BJ (cell line): ENCODE measurements at places on chromosomes 3 and 15.

GRCh38 chr3:66370179-66370578 is 130.6 kb downstream of the LRIG1 start:
- no peak for DNase-seq

- no peak for DNase-seq
Measured at GRCh38 chr3:140532793-140533330, 145.0 kb upstream of the TRIM42 start.

DNA sequence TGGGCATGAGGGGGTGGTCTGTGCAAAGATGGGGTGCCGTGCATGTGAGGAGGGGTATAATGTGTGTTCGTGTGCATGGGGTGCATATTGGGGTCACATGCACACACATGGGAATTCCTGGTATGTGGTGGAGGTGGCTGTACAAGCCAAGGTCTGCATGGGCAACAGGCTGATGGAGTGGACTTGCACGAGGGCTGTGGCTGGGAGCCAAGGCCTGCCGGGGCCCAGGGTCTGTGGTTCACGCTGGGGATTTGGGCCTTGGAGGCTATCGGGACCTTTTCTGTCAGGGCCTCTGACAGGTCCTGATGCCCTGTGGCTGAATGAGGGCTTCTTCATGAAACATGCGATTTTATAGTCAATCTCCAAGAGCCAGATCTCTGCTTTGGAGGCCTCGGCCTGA is 9.8 kb upstream of the PLXND1 start:
- DNase-seq, result no peak

- no peak for DNase-seq
Measured at GRCh38 chr3:49713336-49714105, 6.0 kb downstream of the AMIGO3 start.

DNA sequence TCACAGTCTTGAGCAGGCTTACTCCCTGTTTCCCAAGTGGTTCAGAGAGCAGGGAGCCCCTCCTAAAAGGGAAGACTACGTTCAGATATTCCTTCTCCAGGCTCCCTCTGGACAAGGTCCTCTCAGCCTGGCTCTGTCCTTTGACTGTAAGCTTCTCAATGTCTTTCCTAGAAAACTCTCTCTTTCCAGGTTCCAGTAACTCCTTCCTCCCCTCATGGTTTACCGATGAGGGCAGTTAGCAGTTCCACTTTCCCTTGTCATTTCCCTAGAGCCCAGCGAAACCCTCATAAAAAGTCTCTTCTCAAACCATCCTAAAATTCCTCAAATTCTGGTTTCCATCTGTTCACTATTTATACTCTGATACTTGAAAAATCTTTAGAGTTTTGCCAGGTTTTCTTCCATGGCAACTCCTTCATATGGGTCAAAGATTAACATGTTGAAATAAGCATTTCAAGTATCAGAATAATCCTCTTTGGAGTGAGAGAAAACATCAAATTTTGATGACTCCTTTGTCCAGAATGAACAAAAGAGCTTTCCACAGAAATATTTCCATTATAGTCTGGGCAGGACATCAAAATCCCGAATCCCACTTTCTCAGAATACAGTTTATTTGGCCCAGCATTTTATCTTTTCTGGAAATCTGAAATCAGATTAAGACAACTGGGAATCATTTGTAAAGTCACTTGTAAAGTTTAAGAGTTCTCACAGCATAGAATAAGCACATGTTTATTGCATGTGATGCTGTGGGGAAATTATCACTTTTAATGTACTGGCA is 599.4 kb downstream of the UNC13C start:
- DNase-seq, result no peak

- DNase-seq, result no peak
Measured at GRCh38 chr3:148333091-148333490, 364.6 kb upstream of the AGTR1 start.

DNA sequence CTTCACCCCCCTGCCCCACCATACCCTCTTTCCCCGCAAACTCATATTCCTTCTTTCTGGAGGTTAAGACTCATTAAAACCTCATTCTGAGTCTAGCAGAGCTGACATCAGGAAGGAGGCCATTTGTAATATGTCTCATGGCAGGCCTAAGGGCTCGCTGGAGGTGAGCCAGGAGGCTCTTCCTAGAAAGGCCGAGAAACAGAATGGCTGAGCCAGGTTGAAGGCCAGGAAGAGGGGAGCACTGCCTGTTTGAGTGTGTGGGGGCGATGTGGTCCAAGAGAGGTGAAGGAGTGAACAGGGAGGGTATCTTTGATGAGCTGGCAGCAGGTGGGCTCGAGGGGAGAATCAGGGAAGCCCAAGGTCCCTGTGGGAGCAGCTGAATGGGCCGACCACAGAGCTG is 317.3 kb downstream of the TLE3 start:
- no peak for DNase-seq

GRCh38 chr3:172315401-172316091 is 132.7 kb downstream of the GHSR start:
- DNase-seq, result peak; percentile 42

- no peak for DNase-seq
Measured at GRCh38 chr3:13047296-13048165, 25.7 kb downstream of the IQSEC1 start.

DNA sequence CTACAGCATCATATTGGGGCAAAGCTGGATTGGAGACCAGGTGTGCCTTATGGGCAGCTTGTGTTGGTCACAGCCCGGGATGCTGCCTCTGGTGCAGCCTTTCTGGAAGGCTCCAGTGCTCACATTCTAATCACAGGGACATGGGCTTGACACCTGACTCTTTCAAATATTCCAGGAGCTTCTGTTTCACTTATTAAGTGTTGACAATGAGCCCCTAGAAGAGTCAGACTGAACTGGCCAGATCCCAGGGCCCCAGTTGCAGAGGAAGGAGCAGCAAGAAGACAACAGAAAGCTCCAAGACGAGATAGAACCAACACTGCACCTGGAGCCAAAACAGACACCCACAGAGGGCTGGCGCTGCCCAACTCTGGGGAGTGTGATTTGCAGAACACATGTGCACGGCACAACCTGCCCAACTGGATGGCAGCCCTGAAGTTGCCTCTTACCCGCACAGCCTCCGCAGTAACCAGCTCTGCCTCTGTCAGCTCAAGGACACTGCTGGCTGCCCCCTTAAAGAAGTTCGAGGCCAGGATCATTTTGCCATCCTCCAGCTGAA is 30.3 kb downstream of the ALDH1L1 start:
- no peak for DNase-seq

- DNase-seq, result no peak
Measured at GRCh38 chr3:197505796-197506548, 49.8 kb downstream of the BDH1 start.

GRCh38 chr15:99983171-99983885 is 250.1 kb upstream of the LYSMD4 start:
- no peak for DNase-seq

- DNase-seq, result no peak
Measured at GRCh38 chr15:56734013-56734635, 815 bp upstream of the ZNF280D start.

- no peak for DNase-seq
Measured at GRCh38 chr3:37138816-37139215, 35.6 kb downstream of the LRRFIP2 start.

- no peak for DNase-seq
Measured at GRCh38 chr3:194374935-194375334, 5.4 kb upstream of the LRRC15 start.

DNA sequence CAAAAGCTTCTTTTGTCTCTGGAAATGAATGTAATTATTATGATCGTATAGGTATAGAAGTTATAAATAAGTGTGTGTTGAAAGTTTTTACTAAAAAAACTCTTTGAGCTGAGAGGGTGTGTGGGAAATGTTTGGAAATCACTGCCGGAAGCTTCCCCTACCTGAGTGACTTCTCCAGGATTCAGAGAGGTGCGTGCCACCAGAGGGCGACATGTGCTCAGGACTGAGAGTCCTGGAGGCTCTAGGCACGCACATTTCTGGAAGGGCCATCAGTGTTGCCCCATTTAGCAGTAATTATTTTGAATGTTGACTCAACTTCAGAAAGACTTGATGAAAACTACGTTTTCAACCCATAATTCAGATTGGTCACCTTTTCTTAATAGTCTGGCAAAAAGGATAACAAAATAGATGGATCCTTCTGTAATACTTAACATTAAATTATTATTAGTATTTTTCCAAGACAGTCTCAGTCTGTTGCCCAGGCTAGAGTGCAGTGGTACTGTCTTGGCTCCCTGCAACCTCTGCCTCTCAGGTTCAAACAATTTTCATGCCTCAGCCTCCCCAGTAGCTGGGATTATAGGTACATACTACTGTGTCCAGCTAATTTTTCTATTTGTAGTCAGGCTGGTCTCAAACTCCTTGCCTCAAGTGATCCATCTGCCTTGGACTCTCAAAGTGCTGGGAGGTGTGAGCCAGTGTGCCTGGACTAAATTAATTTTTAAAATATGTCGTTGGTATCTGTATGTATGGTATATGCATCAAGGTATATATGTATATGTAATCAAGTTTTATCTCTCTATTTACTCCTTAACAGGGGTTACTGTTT is 34.5 kb downstream of the GPR171 start:
- no peak for DNase-seq

DNA sequence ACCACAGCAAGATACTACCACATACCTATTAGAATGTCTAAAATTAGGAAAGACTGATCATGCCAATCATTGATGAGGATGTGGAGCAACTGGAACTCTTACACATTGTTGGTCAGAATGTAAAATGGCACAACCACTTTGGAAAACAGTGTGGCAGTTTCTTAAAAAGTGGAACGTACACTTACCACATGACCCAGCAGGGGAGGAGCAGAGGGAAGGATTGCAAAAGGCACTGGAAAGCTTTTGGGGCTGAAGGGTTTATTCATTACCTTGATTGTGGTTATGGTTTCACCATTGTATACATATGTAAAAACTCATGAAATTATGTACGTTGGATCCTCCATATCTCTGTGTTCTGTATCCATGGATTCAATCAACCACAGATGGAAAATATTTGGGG is 3.3 kb upstream of the EHD4 start:
- DNase-seq, result no peak

- no peak for DNase-seq
Measured at GRCh38 chr3:13932578-13933295, 52.9 kb upstream of the WNT7A start.

DNA sequence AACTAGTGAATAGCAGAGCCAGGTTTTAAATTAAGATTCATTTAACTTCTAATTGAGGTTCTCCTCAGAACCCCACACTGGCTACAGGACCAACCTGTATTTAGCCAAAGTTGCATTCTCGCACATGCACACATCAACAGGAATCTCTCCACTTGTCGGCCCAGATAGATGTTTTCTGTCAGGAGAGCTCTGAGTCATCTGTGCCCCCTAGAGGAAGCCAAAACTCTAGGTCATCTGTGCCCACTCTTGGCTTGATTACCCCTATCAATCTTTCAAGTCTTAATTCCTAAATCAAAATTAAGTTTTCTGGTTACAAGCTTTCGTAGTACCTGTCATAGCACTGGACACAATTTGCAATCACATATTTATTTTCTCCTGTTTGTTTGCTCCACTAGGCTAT is 104.9 kb upstream of the EOMES start:
- no peak for DNase-seq

DNA sequence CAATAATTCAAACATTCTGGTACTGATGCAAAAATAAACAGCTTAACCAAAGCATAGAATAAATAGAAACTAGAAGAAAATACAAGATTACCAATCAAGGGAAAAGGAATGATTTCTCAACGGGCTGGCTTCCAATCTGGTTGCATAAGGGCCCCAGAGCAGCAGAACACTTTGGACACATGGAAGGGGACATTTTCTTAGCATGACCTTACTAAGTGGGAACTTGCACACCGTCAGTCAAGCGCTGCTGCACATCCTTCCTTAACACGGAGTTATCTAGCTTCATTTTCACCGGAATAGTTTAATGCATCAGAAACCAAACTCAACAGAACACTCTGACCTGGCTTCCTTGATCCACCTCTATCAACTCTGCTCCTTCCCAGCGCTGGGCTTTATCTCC is 388.5 kb downstream of the VPS13C start:
- DNase-seq, result no peak

GRCh38 chr3:67017211-67017610 is 19.1 kb downstream of the KBTBD8 start:
- no peak for DNase-seq

GRCh38 chr3:117842086-117842485 is 1132.5 kb downstream of the TUSC7 start:
- DNase-seq, result no peak

GRCh38 chr3:87361271-87361670 is 84.9 kb upstream of the POU1F1 start:
- no peak for DNase-seq

DNA sequence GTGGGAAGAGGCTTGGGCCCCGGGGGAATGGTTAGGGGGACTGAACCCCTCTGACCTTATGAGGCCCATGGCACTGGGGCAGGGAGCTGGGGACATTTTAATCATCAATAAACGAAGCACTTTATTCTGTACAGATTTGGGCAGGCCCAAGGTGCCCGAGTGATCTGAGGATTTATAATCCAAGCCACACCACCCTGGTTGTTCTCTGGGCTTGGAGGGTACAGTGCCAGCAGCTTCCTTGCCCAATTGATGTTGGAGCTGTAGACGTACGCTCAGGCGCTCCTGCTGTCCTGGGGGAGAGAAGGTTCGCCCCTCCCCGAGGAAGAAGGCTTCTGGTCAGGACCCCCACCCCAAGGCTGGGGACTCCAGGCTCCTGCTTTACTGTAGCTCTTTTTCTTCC is 12.5 kb downstream of the ZBTB47 start:
- no peak for DNase-seq

DNA sequence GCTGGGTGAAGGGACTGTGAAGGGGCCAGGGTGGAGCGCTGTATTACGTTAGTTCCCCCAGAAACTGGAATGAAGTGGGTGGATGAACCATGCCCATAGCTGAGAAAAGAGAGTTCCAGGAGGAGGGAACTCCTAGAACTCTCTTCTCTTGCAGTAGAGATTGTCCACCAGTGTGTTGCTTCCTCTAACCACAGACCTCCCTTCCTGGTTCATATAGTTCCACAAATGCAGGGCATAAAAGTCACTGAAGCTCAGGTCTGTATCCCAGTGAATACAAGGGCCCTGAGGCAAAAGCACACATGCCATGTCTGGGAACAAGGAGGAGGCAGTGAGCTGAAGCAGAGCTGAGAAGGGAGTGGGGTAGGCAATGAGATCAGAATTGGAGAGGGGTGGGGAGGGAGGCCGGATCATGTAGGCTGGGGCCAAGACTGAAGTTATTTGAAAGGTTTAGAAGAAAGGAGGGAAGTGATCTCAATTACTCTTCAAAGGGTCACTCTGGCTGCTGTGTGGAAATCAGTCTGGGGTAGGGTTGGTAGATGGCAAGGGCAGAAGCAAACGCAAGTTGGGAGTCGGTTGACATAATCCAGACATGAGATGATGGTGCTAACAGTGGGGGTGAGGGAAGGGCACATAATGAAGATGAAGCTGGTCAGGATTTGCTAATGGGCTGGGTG is 6.5 kb downstream of the A4GNT start:
- no peak for DNase-seq

GRCh38 chr3:24513463-24513862 is 18.8 kb upstream of the THRB start:
- DNase-seq, result peak; percentile 54

DNA sequence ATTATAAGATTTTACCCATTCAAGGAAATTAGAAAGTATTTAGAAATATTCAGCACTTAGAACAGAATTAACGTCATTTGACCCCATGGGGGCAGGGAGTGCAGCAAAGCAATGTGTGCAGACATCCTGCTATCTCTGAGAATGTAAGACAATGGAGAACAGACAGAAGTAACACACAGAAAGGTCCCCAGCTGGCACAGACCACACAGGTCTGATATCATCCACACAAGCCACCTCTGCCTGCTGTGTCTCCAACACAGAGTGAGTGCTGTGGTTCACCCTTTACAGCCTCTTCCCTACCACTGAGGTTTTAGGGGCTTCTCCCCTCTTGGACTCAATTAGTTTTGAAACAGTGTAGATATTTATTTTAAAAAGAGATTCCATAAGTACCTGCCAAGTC is 16.1 kb downstream of the TXNRD3 start:
- no peak for DNase-seq
